ENCODE measurements at places on chromosomes 11 and 22.

DNA sequence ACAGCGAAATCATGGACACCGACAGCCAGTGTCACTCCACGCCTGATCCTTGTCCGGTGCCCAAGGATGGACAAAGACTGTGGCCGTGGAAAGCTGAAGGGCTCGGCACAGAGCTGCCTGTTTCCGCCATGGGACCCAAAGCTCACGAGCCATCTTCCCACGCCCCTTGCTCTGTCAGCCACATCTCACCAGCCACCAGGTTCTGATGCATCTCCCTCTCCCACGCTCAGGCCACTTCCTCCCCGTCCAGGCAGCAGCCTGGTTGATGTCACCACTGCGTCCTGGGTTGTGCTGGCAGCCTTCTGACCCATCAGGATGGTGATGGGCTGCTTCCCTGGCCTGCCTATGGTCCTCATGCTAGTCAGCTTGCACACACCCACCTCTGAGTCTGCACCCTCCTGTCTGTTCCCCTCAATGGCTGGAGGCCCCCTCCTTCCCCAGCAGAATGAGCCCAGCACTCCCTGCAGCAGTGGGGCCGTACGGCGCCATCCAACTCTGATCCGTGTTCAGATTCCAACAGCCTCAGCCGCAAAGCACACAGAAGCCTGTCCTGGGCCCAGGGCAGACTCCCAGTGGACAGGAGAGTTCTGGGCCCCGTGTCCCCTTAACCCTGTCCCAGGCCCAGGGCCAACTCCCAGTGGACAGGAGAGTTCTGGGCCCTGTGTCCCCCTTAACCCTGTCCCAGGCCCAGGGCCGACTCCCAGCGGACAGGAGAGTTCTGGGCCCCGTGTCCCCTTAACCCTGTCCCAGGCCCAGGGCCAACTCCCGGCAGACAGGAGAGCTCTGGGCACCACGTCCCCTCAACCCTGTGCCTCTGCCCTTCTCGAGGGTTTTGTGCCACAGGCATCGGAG, 259.5 kb downstream of the BRD1 start:
- DNase-seq, result no peak

DNA sequence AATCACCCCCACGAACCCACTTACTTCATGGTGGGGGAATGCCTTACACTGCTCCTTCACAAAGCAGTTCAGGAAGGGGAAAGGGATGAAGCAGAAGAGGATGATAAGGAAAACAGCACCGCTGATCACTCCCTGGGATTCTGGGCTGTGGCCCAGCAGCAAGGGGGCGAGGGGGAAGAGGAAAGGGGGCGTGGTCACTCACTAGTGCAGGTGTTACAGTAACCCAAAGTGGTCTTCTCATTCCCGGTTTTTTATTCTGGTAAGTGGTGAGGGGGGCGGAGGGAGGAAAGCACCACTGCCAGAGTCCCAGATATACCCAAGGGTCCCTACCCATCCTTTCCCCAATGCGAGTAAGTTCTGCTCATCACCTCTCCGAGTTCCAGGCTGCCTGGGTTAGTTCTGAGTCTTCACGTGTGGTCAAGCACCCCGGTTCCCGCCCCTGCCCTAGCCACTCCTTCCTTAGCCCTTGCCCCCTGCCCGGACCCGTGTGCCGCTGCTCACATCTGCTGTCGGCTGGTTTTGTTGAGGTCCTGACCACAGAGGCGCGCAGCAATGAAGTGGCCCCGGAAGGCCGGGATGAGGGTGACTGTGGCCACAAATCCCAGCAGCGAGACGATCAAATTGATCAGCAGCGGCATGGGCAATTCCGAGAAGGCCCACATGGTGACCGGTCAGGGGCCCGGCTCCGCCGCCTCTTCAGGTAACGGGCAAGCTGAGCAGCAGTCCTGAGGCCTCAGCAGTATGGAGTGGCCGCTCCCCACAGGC, 477 bp downstream of the DPAGT1 start:
- peak; percentile 37 for DNase-seq

GRCh38 chr11:104625246-104625645, 273.0 kb downstream of the CASP12 start:
- no peak for DNase-seq

DNA sequence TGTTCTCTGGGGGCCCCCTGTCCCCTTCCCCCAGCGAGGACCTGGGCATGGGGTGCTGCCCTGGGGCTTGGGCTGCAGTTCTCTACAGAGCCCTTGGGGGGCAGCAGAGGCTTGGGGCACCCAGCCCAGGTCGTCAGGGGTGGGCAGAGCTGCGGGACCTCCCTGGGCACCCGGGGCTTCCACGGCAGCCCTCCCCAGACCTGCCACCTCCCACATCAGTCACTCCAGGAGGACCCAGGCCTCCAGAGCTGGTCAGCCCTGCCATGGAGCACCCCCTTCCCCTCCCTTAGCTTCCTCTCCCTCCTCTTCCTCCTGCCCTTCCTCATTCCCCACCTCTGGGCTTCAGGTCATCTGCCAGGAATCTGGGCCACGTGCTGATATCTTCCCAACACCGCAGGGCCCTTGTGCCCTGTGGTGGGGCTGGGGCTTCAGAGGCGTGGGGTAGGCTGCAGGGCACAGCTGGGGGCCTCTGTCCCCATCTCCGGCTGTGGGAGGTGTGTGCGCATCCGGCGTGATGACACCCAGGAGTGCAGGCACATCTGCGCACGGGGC, 5.8 kb downstream of the TSPAN4 start:
- DNase-seq, result peak; percentile 94

GRCh38 chr11:75530577-75530976, 4.8 kb upstream of the GDPD5 start:
- DNase-seq, result no peak

DNA sequence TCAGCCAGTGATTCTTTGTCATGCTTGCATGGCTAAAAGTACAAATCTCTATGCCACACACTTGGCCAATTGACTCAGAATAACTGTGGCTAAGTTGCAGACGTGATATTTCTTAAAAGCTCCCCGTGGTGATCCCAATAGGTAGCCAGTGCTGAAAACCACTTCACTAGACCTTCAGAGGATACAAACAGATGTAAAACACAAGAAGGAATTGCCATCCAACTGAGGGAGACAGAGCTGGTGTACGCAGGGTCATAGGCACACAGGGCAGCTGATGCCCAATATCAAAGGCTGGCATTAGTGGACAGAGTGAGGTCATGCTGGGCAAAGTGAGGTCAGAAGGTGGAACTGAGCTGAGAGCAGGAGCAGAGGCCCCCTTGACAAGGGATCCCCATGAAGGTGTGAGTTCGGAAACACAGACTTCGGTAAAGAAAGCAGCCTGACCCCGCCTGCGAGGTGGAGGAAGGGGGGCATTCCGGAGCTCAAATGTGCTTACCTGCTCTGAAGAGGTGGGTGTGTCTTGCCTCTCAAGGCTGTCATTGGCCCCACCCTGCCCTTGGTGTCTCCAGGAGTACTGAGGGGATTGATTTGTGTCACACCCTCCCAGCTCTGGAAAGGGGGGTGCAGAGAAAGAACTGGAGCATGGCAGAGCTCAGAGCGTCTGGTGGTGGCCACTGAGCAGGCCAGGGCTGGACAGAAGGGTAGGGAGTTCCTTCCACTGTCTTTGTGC, 344.9 kb upstream of the B3GAT1 start:
- no peak for DNase-seq

DNA sequence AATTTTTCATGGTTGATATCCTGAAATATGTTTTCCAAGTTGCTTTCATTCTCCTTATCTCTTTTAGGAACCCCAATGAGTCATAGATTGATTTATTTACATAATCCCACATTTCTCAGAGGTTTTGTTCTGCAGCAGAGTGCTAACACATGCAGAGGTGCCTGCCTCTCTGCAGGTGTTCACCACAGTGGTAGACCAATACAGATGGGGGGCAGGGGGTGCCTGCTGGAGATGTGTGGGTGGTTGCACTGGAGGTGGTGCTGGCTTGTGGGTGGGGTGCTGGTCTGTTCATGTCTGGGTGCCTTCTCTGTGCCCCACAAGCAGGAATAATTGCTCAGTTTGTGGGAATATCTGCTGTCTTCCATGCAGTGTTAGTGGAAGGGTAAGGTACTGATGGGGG, 131.1 kb downstream of the JRKL start:
- no peak for DNase-seq

GRCh38 chr11:44585421-44585820, 20.0 kb downstream of the CD82 start:
- DNase-seq, result no peak

DNA sequence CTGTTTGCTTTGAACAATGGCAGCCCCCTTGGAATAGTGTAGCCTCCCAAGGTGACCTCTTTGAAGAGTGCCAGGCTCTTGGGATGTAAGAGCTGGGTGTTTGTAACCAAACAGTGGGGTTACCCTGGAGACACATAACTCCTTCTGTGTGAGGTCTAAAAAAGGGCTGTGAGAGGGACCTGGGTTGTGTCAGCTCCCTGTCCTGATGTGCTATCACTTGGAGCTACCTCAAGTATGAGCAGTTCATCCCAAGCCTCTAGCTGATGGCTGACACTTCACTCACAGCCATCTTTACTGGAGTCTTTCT, 40.2 kb downstream of the TSPAN18 start:
- DNase-seq, result no peak

GRCh38 chr11:36022882-36023281, 79.0 kb downstream of the LDLRAD3 start:
- no peak for DNase-seq

- no peak for DNase-seq
These were observed 400.0 kb downstream of the ETS1 start for GRCh38 chr11:128187377-128187776.

DNA sequence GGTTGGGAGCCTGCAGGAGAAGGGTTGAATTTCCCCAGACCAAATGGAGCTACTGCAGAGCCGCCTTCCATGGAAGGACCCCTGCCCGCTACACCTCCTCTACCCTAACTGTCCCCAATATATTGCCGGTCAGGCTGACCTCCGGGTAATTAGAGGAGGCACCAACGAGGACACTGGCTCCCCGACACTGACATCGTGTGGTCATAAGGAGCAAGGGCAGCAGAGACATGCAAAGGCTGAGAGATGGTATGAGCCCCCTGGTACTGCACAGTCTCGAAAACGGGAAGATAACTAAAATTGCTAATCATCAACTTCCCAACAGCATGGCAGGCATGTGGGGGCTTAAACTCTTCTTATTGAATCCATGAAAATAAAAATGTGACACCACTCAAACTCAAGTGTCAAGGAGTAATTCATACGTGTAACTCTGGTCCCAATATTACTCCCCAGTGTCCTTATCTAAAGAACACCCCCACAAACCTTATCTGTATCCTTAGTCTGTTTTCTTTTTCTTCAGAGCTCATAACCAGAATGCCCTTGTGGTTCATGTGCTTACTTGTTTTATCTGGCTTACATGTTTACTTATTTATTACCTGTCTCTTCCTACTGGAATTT, 4.4 kb downstream of the CAVIN3 start:
- DNase-seq, result peak; percentile 80

DNA sequence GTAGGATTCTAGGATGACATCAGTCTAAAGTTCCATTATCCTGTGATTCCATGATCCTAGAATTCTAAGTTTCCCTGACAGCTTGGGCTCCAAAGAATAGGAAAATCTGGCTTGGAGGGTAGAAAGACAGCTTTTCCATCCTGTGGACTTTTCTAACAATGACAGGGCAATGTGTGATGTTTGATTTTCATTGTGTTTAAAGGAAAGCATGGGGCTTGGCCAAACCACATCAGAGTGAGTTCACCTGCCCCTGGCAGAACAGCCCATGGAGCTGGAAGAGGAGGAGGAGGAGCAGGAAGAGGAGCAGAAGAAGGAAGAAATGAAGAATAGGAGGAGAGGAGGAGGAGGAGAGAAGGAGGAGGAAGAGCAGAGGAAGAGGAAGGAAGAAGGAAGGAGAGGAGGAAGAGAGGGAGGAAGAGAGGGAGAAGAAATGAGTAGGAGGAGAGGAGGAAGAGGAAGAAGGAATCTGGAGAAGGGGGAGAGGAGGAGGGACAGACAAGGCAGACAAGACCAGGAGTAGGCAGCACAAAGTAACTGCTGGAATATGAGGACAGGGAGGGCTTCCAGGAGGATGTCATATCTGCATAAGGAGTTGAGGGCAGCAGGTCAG, 53.1 kb upstream of the WNT11 start:
- no peak for DNase-seq

- no peak for DNase-seq
These were observed 154.3 kb downstream of the ADAMTS15 start for GRCh38 chr11:130602641-130603334.

- no peak for DNase-seq
These were observed 72.7 kb downstream of the RAB38 start for GRCh38 chr11:88102598-88102934.

DNA sequence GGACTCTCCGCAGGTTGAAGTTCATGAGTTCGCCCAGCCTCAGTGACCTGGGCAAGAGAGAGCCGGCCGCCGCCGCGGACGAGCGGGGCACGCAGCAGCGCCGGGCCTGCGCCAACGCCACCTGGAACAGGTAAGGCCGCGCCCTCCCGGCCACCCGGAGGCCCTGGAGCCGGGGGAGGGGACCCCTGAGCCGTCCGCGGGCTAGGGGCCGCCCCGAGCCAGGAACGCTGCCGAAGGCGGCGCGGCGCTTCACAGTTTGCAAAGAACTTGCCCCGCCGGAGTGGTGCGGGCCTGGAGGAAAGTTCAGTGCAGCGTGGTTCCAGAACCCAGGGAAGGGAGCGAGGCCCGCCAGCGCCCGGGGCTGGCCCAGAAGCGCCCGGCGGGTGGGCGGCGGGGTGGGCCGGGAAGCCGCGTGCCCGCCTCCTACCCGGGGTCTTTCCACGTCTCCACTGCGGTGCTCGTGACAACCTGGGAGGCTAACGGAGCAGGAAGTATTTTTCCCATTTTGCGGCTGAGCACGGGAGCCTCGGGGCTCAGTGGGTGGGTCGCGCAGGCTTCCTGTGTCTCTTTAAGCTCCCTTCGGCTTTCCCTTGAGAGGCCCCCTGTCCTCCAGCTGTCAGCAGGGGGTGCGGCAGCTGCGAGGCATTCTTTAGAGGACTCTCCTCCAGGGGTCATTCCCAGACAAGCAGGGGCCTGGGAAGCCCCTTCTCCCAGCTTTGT, 635 bp downstream of the PRR5 start:
- DNase-seq, result no peak

DNA sequence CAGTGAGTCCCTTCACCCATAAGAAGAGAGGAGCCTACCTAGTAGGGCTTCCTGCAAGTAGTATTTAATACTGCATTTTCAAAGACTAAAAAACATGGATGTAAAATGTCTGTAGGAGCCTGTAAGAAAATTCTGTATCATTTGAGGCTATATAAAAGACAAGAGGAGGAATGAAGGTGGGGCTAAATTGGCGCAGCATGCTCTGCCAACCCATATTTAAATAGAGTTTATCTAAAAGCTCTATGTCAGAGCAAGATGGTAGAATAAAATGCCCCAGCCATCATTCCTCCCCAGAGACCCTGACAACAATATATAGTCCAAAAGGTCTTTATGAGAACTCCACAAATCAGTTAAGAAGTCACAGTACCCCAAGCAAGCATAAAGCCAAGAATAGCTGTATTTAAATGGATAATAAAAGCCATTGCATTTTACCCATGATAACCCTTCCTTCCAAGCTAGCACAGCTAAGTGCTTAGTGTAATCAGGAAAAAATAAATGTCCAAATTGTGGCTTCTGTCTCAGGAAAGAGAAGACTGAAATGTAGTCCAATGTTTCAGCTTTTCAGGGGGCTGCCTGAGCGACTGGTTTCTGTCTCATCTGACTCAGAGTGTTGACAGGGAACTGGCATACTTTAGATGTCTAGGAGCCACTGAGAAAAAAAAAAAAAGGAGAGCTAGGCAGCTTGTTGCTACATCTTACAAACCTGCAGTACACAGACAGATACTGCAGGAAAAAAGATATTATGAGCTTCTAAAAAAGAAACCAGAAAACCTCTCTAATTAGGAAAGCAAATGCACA, 258.6 kb downstream of the METTL15 start:
- no peak for DNase-seq

All from GM13977 (cell line).